ENCODE measurements at places on chromosomes 2 and 18. TPM values are rescaled to one million over a fixed set of nuclear protein-coding genes. Genes with fewer than 3 reads are reported as not detected.

MATN3 gene
- not detected for total RNA-seq

GRCh38 chr2:234027641-234028040 lies 22.9 kb upstream of the SPP2 start:
- DNase-seq = no peak

DNA sequence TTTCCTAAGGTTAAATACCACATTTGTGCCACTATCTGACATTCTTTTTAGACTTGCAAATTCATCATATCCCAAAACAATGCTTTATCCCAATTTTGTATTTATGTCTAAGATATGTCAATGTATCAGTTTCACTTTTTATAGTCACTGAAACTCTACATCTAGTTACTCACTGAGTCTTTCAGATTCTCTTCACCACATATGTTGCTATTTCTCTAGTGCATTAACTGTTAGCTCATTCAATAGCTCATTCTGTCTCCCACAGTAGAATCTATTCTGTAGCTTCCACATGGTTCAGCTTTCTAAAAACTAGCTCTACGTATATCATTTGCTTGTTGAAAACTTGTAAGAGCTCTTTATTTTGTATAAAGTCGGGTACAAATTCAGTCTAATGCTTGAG lies 1420.6 kb upstream of the NXPH2 start:
- no peak for DNase-seq

UCN gene
- 2.0 TPM for total RNA-seq

DNA sequence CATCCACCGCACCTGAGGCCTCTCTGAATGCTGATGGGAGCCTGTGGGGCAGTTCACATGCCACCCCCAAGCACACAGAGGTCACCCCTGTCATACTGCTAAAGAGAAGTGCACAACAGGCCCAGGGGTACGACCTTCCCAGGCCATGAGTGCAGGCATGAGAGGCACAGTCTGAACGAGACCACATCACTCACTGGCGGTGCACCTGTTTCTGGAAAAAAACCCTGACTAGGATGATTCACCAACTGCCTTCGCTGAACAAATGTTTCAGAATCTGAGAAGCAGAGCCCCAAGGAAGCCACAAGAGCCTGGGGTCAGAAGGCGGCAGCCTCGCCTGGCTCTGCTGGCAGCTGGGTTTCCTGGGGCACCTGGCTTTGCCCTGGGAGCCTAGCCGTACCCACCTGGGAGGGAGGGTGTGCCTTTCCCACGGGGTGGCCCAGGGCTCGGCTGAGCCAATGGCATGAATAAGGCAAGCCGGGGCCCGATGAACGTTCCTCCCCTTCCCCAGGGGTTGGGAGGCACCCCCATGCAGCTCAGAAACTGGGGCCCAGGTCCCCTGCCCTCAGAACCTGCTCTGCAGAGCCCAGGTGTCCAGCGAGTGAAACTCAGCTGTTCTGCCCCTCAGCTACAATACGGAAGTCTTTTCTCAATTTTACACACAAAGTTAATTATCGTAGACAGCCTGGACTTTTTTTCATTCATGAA lies 73.8 kb downstream of the HDAC4 start:
- DNase-seq = no peak

GRCh38 chr2:217154923-217155322 lies 295.1 kb upstream of the TNP1 start:
- no peak for DNase-seq

SCN3A gene
- total RNA-seq = 0.05 TPM

DNA sequence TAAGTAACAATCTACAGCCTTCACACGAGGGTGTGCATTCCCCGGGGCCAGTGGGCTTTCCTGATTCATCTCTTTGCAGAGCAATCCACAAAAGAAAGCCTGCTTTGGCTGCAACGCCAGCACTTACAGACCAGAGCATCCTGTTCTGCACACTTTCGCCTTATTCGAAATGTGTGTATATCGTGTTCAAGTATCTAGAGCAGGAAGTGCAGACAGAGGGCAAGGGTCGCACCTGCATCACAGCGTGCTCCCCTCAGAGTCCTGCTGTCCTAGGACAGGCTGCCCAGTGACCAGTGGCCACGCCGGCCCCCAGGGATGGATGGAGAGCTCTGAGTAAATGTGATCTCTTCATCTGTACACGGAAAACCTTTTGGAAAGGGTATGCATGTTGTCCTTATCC lies 264.3 kb downstream of the ZNF516 start:
- no peak for DNase-seq

- DNase-seq = no peak
Observed at GRCh38 chr2:47211497-47212011, 56.4 kb upstream of the STPG4 start.

DNA sequence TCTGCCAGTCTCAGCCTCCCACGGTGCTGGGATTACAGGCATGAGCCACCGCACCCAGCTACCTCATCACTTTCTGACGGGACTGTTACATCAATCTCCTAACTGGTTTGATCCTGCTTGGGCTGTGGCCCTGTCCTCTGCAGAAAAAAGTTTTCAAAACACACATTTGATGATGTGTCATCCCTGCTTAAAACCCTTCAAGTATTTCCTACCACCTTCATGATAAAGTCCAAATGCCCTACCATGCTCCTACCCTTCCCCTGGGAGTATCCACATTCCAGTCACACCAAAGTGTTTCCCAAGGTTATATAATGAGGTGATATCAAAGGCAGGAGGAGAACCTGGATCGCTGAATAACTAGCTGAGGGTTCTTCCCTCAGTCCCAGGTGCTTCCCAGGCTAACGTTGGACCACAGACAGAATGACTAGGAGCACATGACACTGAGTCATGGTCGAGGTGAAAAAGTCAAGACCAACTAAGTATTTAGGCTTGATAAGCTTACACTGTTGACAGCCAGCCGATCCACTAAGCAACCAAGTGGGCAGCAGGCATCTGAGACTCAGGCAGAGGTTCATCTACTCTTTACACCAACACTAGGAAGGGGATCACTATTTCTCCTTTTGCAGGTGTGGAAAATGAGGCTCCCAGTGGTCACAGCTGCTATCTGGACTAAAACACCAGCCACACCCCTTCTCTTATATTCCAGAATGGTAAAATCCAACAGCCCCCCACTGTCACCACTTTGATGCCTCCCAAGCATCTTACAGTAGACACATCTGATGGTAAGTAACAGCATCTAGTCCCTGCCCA lies 31.8 kb downstream of the CYRIA start:
- no peak for DNase-seq

Measured in GM12878 (cell line).